ENCODE measurements at places on chromosomes 7 and 10.

DNA sequence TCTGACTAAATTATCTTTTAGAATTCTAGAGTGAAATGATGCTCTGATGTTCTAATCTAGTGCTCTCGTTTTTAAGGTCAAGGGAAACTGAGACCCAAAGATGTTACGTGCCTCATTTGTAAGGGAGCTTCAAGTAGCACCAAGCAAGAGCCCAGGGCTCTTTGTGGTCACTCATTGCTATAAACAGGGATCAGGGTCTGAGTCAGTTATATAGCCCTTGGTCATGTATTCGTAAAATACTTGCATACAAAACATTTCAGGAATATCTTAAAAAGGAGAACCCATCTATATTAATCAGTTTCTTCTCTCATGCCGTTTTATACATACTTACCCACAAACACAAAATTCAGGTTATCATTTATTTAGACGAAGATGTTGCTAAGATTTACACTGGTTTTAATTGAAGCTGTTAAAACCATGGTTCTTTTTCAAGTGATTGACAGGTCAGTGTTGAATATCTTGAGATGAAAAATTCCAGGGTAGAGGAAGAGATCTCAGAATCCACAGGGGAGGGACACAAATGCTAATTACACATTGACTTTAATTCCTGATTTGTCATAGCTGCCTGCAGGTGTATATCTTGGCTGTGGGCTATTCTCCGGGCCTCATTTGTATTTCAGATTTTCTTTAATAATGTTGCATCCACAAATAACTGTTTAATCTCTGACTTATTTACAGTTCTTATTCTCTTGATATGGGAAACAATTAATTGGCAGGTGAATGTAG, 188.4 kb downstream of the SND1 start:
- DNase-seq: no peak

GRCh38 chr10:49594594-49594993, 15.5 kb upstream of the SLC18A3 start:
- DNase-seq: no peak

DNA sequence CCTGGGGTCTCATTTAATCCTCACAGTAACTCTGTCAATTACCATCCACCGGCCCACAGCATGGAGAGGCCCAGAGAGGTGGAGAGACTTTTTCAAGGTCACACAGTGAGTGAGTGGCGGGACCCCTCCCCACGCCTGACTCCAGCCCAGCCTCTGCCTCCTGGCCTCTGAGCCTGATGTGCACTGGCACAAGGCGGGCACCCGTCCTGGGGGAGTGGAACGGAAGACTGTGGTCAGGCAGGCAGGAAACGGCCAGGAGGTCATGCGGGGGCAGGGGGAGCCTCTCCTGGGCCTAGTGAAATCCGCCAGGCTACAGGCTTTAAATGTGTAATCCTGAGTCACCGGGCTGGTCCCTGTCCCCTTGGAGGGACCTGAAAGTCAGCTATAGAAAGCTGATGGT, 32.2 kb downstream of the ZCCHC24 start:
- no peak for DNase-seq

GRCh38 chr10:120458432-120458831, 1.4 kb downstream of the PLPP4 start:
- no peak for DNase-seq

GRCh38 chr7:141992688-141993087, 3.0 kb upstream of the MGAM start:
- DNase-seq: no peak

- DNase-seq: no peak
Measured at GRCh38 chr7:134737566-134738345, 41.7 kb upstream of the CALD1 start.

DNA sequence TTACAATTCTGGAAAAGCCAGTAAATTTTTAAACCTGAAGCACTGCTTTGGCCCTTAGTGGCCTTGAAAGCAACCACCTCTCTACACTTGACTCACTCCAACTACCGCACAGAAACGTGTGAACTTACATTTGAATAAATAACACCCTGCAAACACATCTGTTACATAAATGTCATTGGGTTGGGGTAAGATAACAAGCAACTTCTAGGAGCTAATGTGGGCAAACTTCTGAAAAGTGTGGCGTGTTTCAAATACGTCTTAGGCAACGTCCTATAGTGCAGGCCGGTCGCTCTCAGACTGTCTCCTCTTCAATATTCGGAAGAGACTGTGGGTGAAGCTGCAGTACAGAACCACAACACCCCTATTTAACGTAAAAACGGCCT, 474 bp downstream of the ORC5 start:
- DNase-seq: no peak

DNA sequence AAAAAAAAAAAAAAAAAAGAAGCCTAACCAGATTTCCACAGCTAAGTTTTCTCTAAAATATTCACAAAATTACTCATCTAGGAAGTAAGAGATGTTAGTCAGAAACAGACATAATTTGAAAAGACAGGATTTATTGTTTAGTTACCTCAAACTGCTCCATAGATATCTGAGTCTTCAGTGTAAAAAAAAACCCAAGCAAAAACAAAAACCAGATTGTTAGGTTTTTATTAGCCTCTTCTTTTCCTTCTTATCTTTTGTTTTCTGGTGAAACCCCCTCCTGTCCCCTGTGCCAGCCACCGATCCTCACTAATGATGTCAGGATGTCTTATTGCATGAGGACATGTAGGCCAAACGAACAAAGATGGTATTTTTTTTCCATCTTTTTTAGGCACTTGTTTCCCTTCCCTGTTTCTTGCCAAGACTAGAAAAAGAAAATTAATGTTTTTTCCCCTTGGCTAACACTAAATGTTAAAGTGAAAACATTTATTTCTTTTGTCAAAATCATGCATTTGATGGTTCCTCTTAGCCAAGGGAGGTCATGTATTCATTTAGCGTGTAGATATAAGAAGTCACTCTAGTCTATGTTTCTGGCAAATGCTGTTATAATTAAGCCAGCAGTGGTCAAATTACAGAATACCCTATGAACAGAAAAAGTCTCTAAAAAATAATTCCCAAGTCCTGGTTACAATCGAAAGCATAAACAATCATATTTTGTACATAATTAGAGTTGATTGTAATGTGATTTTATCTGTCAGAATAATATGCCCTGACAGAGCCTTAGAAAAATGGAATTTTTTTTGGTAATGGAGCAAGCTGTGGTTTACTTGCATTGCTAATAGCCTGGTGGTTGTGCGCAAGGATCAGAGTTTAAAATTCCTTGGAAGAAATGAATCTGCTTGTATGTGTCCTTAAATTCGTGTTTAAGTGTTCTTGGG, 702.4 kb upstream of the FZD8 start:
- no peak for DNase-seq

DNA sequence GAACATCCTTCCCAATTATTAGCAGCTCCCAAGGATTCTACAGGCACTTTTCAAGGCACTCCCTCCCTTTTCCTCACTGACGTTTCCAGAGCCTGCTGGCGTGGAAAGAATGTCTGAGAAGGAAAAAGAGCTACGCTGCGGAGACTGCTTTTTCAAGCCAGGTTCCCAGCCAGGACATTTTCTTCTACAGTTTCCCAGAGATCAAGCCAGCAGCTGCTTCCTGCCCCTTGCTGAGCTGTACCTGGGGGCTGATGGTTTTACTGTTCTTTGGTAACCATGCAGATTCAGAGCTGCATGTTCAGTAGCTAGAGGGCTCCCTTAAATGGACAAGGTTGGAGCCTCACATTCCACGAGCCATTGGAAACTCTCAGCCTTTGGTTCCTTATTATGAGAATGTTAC, 133.4 kb downstream of the EVX1 start:
- DNase-seq: no peak

DNA sequence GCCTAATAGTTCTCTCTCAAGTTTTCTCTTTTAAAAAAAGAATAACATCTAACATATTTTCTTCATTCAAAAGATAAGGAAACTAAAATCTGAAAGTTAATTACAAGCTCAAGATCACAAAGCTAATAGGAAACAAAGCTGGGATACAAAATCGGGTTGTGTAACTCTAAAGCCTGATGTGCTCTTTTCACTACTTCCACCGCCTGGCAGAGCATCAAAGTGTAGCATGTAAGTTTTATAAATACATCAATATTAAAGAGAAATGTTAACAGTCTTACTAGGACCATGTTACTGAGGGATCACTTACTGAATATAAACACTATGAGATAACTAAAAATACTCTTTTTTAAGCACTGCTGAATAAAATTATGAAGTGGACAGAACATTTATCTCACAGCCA, 97.2 kb downstream of the KMT2C start:
- no peak for DNase-seq

- no peak for DNase-seq
Measured at GRCh38 chr7:99833289-99833877, 5.6 kb downstream of the CYP3A43 start.

DNA sequence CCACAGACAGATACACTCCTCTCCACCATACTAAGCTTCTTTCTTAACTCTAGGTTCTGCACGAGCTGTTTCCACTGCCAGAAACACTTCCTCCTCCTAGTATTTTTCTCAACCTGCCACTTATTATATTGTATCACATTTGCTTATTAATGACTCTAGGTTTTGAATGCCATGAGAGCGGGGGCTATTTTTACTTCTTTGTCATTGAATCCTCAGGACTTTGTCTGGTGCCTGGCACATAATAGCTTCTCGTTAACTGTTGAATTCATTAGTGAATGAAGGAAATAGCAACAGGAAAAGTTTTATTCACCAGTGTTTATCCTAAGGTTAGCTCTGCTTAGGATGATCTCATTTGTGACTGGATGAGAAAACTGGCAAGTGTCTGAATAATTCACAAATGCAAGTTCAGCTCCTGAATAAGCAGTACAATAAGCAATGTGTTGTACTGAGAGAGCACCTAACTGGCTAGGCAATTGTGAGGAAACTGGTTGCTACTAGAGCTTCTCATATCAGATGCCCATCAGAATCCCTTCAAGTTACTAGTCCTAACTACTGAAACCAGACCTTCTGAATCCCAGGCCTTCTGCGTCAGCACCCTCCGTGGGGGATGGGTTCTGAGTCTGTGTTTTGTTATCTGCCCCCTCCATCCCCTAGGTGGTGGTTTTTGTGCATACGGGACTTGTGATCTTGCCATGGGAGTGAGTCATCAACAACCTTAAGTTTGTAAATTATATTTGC, 92.7 kb downstream of the LSMEM1 start:
- no peak for DNase-seq

- no peak for DNase-seq
Measured at GRCh38 chr10:16184906-16185305, 251.9 kb upstream of the PTER start.

- no peak for DNase-seq
Measured at GRCh38 chr10:89566095-89566950, 30.9 kb upstream of the SLC16A12 start.

DNA sequence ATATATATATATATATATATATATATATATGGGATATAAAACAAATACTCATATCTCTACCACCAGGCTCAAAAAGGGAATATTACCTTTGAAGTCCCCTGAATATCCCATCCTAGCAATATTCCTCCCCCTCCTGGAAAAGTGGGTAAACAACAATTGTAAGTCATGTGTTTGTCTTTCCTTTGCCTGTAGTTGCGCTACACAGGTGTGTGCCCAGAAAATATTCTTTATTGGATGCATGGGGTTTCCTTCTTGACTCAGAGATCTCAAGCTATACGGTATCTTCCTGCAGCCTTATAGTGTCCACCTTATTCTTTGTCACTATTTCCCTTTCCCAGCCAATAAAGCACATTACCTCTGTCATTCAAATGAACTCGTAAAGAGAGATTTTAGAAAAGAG, 54.2 kb downstream of the MET start:
- no peak for DNase-seq

GRCh38 chr10:84375011-84375410, 46.6 kb downstream of the CCSER2 start:
- DNase-seq: peak; percentile 29

DNA sequence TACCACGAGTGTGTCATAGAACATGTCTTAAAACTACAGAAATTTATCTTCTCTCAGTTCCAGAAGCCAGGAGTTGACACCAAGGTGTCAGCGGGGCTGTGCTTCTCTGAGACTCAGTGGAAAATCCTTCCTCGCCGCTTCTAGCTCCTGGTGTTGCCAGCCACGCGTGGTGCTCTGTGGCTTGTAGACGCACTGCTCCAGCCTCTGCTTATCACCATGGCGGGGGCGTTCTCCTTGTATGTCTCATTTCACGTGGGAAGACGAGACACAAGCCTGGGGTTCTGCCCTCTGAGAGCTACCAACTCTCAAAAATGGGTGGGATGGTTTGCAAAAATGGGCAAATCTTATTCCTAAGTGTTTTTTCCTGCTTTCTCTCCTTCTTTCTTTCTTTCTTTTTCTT, 11.0 kb upstream of the GALNTL5 start:
- no peak for DNase-seq

GRCh38 chr7:52786174-52786573, 249.3 kb upstream of the POM121L12 start:
- DNase-seq: no peak

DNA sequence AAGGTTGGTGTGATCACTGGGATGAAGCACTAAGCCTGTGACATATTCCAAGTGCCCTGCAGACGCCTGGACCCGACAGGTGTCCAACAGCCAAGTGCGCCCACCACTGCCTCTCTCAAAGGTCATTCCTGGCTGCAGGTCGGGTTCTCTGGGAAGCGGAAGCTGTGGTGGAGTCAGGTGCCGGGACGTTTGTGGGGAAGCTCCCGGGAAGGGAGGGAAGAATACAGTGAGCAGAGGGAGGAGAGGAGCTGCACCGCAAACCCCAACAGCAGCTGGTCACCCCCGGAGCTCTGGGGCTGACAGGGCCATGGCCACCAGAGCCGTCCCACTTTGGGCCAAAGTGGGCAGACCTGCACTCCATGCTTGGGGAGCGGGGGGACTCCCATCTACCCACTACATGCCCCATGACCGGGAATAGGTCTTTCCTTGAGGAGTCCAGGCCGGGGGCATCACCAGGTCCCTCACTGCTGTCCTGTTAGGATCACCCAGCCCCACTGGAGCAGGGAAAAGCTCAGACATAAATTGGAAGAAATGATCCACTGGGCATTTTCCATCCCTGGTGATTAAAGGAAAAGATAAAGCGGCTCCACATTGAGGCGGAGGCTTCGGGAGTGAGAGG, 84.5 kb upstream of the PPP2R2D start:
- no peak for DNase-seq

- no peak for DNase-seq
Measured at GRCh38 chr10:97157578-97158095, 28.1 kb downstream of the SLIT1 start.

GRCh38 chr7:51267169-51267568, 49.4 kb downstream of the COBL start:
- no peak for DNase-seq

DNA sequence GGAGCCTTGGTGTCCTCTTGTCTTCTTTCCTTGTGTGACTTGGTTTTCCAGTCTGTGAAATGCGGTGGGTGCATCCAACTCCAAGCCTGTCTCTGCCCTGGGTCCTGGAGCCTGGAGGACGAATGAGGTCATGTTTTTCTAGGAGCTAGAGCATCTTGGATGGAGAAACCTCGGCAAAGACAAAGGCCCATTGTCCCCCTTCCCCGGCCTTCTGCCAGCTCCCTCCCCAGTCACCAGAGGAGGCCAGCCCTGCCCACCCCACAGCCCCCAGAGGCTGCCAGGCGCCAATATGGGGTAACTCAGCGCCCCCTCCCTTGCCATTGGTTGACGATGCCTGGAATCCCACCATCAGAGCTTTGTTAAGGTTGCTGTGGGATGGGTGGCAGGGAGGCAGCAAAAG, 40.4 kb downstream of the KCTD7 start:
- no peak for DNase-seq

- DNase-seq: no peak
Measured at GRCh38 chr7:27129729-27130539, 623 bp downstream of the HOXA4 start.
